ENCODE measurements at places on chromosomes 1 and 21.

- DNase-seq, result no peak
Measured at GRCh38 chr1:217718873-217719272, 87.7 kb downstream of the SPATA17 start.

GRCh38 chr1:41475859-41476567 lies 8.5 kb downstream of the EDN2 start:
- peak; percentile 70 for DNase-seq

GRCh38 chr1:167987174-167987573 lies 50.3 kb upstream of the MPC2 start:
- DNase-seq, result no peak

GRCh38 chr1:4916610-4917009 lies 262.2 kb downstream of the AJAP1 start:
- DNase-seq, result no peak

DNA sequence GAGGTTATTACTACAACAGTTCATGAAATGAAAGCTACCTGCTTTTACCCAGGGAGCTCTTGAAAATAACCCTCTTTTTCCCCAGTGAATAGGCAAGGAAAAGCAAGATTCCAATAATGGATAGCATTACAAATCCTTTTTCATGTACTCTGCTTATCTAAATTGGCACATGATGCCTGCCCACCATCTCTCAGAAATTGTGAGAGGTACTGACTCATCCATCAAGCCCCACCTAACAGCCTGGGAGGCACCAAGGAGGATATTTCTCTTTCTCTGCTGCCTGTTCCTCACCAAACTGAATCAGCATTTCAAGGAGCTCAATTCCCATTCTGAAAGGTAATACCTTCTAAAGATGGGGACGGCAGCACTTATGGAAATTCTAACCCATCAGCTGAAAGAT lies 34.4 kb downstream of the PALMD start:
- DNase-seq, result peak; percentile 56

- DNase-seq, result no peak
Measured at GRCh38 chr21:22224261-22224660, 1226.1 kb downstream of the NCAM2 start.

- DNase-seq, result peak; percentile 87
Measured at GRCh38 chr21:35220301-35220700, 171.2 kb upstream of the RUNX1 start.

- DNase-seq, result no peak
Measured at GRCh38 chr21:16579538-16579937, 849.8 kb downstream of the USP25 start.

- peak; percentile 89 for DNase-seq
Measured at GRCh38 chr1:155976062-155976912, 2.1 kb downstream of the ARHGEF2 start.

GRCh38 chr1:79117376-79117775 lies 110.8 kb upstream of the ADGRL4 start:
- no peak for DNase-seq

- DNase-seq, result no peak
Measured at GRCh38 chr1:47873337-47873736, 123.8 kb downstream of the TRABD2B start.

DNA sequence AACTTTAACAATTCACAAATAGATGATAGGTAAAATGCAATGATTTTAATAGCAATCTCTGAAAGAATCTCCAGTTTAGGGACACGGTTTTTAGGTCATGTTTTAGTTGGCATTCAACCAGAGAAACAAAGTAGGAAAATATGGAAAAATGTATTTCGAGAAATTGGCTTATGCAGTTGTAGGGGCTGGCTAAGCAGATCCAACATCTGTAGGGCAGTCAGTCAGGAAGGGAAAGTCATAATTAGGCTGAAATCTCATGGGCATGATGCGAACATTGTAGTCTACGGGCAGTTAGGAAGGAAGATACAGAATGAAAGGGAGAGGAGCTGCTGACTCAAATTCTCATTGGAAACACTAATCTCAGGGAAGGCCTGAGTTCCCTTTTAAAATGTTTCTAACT lies 1276.0 kb upstream of the ADGRL4 start:
- DNase-seq, result no peak

- no peak for DNase-seq
Measured at GRCh38 chr1:220338759-220339158, 66.5 kb upstream of the RAB3GAP2 start.

- peak; percentile 89 for DNase-seq
Measured at GRCh38 chr1:41783189-41783639, 135.5 kb downstream of the HIVEP3 start.

- DNase-seq, result peak; percentile 23
Measured at GRCh38 chr1:19096036-19096833, 113.8 kb downstream of the UBR4 start.

DNA sequence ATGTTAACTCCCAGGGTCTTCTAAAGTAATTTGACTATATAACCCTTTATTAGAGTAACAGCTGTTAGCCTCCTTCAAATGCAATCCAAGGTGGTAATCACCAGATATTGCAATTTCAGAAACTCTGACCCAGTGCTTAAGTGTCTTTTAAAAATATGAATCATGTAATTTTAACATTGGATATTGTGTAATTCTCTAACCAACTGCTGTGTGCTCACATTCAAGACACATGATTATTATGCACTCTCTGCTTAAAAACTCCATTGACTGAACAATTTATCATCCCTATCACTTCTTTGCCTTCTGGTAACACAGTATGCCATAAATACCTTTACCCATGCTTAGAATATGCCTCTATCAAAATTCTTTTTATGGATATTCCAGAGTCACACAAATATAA lies 537.4 kb upstream of the RGS18 start:
- DNase-seq, result no peak

GRCh38 chr1:17609529-17609928 lies 70.0 kb downstream of the ARHGEF10L start:
- DNase-seq, result no peak

- DNase-seq, result no peak
Measured at GRCh38 chr1:185044387-185044786, 971 bp upstream of the RNF2 start.

DNA sequence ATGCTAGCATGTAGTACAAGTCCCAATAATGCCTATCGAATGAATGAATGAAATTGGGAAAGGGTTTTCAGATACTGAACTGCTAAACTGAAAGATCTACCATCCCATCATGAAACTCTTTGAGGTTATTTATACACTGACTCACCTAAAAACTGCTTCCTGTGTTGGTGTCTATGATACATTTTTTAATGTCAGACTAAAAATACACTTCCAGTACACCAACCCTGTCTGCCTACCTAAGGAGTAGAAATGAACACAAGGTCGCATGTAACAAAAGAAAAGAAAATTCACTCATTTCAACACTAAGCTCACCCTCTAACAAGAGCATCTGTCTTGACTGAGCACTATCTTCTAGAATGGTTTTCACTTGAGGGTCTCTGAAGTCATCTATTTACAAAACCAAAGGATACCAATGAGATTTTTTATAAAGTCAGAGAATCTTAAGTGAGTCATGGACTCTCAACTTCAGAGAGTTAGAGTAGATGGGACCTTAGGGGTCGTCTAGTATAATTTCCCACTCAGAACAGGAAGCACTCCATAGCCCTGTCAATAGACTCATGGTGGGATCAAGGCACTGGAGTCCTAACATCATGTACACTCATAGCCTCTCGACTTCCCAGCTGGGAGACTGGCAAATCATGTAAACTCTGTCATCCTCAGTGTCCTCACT lies 53.4 kb downstream of the WLS start:
- peak; percentile 76 for DNase-seq

- DNase-seq, result no peak
Measured at GRCh38 chr1:76870037-76870436, 2.8 kb downstream of the ST6GALNAC5 start.

GRCh38 chr1:154788886-154789285 lies 81.2 kb downstream of the KCNN3 start:
- no peak for DNase-seq

DNA sequence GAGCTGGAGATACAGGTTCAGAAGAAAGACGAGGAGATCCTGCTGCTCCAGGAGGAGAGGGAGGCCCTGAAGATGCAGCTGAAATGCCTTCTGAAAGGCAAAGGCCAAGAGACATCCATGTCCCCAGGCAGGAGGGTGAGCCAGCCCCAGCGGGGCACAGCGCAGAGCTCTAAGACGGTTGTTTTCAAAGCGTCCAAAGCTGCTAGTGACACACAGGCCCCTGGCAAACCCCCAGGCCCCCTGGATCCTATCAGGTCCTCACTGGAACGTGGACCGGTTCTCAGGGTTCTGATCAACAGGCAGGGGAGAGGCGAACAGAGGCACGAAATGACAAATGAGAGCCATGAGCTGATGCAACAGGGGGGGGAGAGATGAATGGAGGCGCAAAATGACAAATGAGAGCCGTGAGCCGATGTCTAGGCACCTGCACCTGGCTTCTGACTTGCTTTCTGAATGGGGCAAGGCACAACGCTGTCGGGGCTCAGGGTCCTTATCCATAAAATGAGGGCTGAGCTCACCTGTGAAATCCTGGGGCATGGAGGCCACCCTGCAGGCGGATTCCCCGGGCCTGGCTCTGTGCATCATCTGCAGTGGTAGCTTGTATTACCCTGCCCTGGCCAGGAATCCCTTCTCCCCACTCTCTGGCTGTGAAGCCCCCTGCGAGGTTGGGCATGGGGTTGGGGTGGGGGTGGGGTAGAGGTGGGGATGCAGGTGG lies 9.2 kb downstream of the CCDC27 start:
- no peak for DNase-seq

GRCh38 chr1:110916669-110917306 lies 43.8 kb downstream of the CD53 start:
- peak; percentile 9 for DNase-seq

GRCh38 chr21:26405071-26405470 lies 168.0 kb downstream of the CYYR1 start:
- peak; percentile 81 for DNase-seq

- no peak for DNase-seq
Measured at GRCh38 chr1:5099558-5099957, 445.1 kb downstream of the AJAP1 start.

DNA sequence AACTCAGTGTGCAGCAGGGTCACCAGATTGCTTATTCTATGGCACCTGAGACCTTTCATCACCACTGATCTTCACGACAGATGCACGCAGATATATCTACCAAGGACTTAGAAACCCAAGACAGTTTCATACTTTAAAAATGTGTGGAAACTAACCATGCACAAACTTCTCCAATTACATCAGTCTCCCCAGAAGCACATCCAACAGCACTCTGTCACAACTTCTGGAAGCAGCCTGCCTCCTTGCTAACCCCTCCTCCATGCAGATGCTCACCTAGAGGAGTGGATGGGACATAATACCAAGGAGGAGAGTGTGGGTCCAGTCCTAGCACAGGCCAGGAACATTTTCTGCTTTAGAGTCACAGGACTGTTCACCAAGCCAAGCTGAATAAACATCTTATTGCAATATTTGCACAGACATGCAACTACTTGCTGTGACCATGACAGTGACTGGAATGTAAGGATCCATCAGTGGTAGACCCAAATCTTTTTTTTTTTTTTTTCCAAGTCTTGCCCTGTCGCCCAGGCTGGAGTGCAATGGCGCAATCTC lies 69.4 kb downstream of the HIVEP3 start:
- no peak for DNase-seq

DNA sequence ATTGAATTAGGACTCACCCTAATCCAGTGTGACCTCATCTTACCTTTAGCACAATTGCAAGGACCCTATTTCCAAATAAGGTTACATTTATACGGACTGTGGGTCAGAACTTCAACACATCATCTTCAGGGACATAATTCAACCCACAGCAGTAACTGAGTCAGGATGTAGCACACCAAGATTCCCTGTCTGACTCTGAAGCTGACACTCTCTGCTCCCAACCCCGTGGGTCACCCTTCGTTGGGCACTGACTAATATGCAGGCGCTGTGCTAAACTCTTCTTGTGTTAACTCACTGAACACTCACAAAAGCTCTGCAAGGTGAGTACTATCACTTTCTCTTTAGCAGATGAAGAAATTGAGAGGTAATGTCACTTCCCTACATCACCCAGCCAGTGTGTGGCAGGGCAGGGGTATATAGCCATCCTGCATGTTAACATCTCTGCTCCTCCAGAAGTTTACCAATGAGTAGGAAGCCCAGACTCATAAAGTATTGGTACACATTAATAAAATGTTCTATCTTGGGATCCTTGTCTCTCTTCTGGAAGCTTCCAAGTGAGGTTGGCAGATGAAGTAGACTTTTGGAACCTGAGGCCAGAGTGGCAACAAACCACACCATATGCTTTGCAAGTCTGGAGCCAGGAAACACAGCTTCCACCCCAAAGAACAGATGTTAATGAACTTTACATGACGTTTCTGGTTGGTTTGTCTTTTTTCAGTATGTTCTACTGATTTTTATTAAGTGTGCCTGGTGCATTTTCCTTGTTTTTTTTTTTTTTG lies 139.2 kb upstream of the KLHDC7A start:
- DNase-seq, result no peak

DNA sequence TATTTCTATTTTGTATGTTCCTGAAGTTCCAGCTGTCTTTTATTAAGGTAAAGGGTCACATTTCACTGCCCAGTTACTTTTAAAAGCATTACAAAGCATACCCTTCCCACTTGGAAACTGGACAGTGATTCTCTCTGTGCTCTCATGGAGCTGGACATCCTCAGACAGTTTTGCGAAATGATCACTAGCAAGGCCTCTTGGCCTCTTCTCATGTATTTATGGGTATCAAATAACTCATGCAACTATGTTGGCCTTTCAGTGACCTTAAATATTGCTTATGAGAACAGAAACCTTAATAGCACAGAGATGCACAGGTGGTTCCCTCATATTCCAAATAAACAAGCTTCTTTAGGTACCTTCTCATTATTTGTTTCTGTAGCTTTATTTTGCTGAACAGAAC lies 7.9 kb upstream of the AMPD1 start:
- no peak for DNase-seq

DNA sequence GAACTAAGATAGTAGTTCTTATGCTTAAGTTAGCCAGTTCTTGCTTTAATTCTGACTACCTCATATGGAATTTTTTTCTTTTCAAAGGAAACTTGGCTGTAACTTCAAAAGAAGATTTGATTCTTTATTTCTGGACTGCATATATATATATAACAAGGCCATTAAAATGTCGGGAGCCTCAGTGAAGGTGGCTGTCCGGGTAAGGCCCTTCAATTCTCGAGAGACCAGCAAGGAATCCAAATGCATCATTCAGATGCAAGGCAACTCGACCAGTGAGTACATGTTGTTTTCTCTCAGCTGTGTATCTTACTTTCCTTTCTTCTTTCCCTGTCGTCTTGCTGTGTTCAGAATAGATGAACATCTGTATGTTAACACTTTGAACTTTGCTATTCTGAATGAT lies 21.8 kb downstream of the KIF1B start:
- peak; percentile 50 for DNase-seq
